ENCODE measurements at places on chromosomes 6 and 20.

GRCh38 chr20:25055711-25056495 lies 2.0 kb downstream of the ACSS1 start:
- no peak for DNase-seq

DNA sequence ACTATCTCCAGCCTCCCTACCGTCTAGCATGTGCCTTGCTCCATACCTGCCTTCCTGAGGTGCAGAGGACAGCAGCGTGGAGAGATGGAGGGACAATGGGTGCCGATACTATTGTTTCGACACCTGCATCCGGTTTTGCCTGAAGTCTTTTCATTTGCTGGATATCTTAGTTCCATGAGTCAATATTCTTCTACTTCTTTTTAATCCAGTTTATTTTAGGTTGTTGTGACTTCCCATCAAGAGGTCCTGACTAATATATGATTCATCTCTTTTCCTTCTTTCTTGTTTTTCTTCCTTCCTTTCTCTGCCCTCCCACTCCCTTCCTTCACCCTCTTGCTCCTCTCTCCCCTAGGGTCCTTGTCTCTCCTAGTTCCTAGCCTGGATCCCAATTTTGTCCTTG lies 91.4 kb downstream of the CDH26 start:
- no peak for DNase-seq

DNA sequence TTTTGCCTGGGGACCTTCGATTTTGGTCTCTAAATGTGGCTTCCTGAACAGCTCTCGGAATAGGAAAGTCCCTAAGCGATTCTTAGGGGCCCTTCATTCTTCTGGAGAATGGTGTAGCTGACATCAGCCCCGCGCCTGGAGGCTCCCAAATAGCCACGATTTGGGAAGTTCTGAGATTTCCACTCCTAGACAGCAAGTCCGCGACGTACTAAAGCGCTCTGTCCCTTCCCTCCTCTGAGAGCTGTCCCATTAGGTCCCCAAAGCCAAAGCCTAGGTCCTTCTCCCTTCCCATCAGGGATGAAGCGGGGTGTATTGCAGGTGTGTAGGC lies 756 bp downstream of the MOXD1 start:
- DNase-seq, result no peak

DNA sequence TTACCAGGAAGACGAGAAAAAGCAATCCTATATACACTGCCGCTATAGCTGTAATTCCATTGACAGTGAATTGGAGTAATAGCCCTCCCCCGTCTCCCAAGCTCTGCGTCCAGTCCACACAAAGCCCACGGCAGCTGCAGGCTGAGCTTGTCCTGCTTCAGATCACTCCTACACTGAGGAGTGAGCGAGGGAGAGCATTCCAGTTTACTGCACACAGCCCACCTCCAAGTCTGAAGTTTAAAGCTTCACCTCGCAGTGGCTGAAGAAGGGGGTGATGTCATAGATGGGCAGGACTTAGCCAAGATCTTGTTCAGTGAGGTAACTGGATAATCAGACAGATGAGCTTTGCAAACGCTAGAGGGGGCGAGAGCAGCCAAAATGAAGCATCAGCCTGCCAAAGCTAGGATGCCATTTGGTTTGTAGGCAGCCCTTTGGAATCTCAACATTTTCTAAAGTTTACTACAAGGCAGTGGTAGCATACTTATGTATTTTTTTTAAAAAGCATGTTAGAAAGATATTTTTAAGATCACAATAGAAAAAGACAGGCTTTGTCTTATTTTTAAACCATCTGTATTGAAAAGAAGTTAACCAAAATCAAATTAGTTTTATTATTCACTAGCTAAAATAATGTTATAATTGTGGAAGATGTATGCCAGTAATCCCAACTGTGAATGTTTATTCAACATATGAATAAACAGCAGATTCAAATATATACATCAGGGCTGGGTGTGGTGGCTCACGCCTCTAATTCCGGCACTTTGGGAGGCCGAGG lies at the start of gene FLRT3:
FLRT3 (minus strand) TSS at position 213 of the 772 bp plus-strand sequence. CDS start 10,106 bp downstream, outside the sequence.
- no peak for DNase-seq

GRCh38 chr20:6942266-6942665 lies 174.8 kb downstream of the BMP2 start:
- no peak for DNase-seq

- no peak for DNase-seq
Observed at GRCh38 chr20:58198901-58199355, 29.5 kb downstream of the ANKRD60 start.

DNA sequence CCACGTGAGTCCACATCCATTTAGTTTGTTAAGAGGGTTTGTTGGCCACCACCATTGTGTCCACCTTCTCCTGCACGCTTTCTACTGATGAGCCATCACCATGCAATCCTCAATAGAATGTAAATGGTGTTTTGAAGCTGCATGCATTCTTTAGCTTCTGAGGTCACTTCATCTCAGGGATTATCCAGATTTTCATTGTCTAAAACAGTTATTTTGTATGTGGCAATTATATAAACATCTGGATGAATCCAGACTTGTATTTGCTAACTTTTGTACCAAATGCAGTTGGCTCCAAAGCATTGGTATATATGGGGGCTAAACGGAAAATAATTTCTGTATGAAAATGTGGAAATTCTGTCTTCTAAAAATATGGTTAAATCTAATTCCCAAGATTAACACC lies 231.2 kb upstream of the ARID1B start:
- no peak for DNase-seq

DNA sequence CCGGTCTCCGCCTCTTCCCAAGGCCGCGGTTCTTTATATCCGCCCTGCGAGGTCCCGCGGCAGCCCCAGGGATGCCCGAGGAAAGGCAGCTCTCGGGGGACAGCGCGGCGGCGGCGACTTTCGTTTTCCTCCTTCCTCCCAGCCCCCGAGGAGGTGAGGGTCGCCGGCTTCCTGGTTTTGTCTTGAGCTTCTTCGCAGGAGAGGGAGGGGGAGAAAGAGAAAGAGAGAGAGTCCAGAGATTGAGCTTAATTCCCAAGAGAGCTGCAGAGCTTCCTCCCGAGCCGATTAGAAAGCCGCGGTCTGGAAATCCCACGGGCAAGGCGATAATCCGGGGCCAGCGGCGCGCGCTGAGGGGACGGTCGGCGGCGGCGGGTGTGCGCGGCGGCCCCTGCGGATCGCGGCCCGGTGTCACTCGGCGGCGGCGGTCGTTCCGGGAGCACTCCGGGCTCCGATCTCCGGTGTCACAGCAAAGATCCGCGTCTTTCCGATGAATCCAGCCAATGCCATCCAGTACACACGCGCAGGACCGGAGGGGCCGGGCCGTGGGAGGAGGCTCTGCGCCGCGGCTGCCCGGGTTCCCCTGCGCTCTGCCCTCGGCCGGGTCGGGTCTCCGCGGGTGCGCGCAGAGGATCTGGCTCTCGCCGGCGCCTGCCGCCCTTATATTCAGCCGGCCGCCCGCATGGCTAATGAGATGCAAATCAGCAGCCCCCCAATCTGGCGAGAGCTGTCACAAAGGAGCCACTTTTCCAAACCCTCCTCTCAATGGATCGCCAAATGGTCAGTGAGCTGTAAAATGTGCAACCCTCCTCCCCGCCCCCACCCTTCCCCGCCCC lies at the start of gene DLL1:
DLL1 (minus strand) TSS at position 783 of the 833 bp plus-strand sequence. CDS start 939 bp downstream, outside the sequence.
- DNase-seq, result no peak

DNA sequence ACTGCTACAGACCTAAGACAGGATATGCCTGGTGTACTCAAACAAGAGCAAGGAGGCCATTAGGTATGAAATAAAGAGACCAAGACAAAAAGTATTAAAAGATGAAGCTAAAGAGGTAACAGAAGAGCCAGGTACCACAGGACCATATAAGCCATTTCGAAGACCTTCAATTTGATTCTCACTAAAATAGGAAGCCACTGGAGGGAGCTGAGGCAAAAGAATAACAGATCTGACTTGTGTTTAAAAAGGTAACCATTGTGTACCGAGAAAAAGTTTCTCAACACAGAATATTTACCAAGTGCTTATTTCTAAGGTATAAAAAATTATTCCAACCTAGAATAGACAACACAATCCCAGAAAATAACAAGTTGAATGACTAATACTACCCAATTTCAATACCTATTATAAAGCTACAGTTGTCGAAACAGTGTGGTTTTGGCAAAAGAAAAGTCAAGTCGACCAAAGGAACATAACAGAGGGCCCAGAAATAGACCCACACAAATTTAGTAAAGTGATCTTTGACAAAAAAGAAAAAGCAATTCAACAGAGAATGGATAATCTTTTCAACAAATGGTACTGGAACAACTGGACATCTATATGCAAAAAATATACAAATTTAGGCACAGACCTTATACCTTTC lies 125.3 kb upstream of the DST start:
- DNase-seq, result no peak

DNA sequence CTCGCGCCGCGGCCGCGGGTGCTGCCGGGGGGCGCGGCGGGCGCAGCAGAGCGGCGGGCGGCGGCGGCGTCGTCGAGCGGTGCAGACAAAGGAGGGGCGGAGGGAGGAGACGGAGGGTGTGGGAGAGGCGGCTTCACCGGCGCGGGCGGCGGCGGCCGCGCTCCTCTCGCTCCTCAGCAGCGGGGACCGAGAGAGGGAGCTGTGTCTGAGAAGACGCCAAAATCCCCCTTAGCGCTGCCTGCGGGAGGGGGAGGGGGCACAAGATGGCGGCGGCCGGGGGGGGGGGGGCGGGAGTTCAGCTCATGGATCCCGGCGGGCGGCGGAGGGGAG lies 296 bp downstream of the ADNP start:
- DNase-seq, result no peak

DNA sequence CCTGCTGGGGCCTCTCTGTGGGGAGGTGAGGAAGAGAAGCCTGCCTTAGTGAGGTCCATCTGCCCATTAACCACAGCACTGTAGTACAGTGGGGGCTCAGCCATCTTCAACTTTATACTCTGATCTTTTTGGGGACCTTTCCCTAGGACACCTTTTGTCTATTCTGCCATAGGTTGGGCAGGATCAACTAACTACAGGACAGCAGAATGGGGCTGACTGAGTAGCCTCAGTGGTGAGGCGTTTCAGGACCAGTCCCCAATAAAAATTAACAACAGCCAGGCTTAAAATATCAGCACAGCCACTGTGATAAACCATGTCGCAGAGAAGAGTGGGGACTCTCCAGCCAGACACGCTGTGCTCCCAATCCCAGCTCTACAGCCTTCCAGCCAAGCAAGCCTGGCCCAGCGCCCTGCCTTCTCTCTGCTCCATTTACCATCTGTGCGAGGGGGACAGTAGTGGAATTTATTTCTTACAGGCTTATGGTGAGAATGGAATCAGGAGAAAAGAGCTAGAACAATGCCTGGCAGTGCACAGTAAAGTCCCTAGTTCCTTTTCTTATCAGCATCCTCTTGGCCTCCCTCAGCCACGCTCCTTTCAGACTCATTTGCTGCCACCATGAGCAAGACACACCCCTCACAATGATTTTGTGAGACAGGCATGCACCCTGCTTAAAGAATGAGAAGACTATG lies 75.5 kb downstream of the SLC22A23 start:
- DNase-seq, result no peak

DNA sequence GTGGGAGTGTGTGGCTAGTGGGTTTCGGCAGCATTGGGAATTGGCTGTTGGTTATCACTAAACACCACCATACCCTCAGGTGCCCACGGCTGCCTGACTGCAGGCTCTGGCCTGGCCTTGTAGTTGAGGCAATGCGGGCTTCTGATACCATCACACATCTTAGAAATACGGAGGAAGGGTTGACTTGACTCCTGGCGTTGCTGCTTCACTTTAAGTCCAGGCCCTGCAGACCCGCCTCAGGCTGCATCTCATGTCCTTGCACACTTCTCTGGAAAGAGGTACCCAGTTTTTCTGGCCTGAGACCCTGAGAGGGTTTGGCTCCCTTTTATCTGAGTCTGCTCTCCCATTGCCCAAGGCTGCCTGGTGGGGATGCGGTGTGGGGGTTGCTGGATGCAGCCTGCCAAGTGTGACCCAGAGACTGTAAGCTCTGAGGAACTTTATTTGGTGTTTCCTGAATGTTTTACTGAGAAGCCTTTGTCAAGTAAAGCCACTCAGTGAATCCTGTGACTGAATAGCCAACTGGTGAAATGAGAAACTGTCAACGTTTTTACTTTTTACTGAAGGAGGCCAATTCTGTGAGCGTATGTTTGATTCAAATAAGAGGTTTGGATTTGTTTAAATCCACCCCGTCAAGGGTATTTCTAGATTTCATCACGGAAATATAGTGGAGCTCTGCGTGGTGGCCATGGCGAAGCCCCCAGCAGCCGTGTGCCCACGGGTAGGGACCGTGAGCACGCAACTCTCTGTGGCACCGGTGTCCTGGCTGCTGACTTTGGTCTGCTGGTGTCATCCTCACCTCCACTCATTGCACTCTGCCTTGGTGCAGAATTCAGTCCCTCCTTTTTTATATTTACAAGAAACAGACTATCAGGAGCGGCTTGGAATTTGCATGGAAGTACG lies 160.1 kb downstream of the DTNBP1 start:
- DNase-seq, result no peak

DNA sequence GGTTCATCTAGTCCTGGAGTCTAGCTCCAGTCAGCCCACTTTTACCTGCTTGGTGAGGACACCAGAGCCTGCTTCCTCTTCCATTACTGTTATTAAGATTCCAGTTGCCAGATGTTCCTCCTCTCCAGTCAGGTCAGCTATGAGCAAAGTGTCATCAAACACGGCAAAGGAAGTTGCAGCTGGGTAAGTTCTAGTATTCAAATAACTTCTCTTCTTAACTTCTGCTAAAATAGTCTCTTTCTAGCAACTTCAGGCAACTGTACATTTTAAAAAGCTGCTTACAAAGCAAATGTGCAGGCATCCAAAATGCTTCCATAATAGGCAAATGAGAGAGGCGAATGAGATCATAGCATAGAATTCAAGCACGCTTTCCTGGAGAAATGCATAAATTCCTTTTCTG lies 18.4 kb upstream of the MRPS18A start:
- DNase-seq, result no peak

GRCh38 chr20:300345-300990 lies 3.1 kb downstream of the ZCCHC3 start:
- DNase-seq, result no peak

DNA sequence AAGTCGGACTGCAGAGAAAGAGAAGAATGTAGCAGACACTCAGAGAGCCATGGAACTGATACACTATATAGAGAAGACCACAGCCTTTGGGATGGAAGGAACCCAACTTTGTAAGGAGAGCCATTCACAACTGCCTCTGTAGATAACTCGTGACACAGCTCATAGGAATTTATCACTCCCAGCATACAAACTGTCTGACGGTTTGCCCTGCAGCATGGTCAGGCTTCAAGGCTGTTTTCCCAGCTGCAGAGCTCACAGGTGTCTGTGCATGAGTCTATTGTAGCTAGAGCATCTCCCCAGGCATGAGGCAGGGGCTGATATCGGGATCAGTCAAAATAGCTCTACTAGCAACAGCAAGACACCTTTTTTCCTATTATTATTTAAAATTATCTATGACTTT lies 130.5 kb upstream of the DTNBP1 start:
- no peak for DNase-seq

GRCh38 chr6:2259574-2259973 lies 14.2 kb upstream of the GMDS start:
- no peak for DNase-seq

GRCh38 chr6:110036408-110037302 lies 58.5 kb downstream of the GPR6 start:
- DNase-seq, result no peak

All from stimulated activated CD8-positive, alpha-beta memory T cell treated with anti-CD3 and anti-CD28 coated beads, Interleukin-2, amount 100 ng/mL, for 1 hour (primary cell).